ENCODE measurements at places on chromosomes 6 and 20. TPM values are rescaled to one million over a fixed set of nuclear protein-coding genes. Genes with fewer than 3 reads are reported as not detected.

GRCh38 chr20:25301357-25301920 lies 53.6 kb downstream of the PYGB start:
- no peaks in the 10 kb centered on the region for H3K4me1 ChIP-seq
- DNase-seq = no peak
- no peak overlapping the region for H3K4me3 ChIP-seq
- no peaks in the 10 kb centered on the region for H3K27me3 ChIP-seq
- H3K27ac ChIP-seq = no peak overlapping the region
- H3K36me3 ChIP-seq = peaks cover 3% of the 10 kb centered on the region

GRCh38 chr6:195861-196360 lies 96.4 kb upstream of the DUSP22 start:
- no peak for DNase-seq
- H3K36me3 ChIP-seq = no peaks in the 10 kb centered on the region
- H3K27me3 ChIP-seq = no peaks in the 10 kb centered on the region
- H3K27ac ChIP-seq = no peak overlapping the region
- no peak overlapping the region for H3K4me3 ChIP-seq

Gene LRRC73
- total RNA-seq = 0.14 TPM

Gene SLC13A3
- total RNA-seq = 0.39 TPM
